Fibroblast of skin of right quadriceps (primary cell): ENCODE measurements at places on chromosomes 6 and 20.

- DNase-seq: peak; percentile 88
Observed at GRCh38 chr6:53593001-53593488, 48.1 kb upstream of the GCLC start.

- DNase-seq: peak; percentile 8
Observed at GRCh38 chr6:24858177-24858653, 59.5 kb upstream of the ARMH2 start.

GRCh38 chr6:55713436-55713835 lies 134.4 kb upstream of the HMGCLL1 start:
- DNase-seq: peak; percentile 3

DNA sequence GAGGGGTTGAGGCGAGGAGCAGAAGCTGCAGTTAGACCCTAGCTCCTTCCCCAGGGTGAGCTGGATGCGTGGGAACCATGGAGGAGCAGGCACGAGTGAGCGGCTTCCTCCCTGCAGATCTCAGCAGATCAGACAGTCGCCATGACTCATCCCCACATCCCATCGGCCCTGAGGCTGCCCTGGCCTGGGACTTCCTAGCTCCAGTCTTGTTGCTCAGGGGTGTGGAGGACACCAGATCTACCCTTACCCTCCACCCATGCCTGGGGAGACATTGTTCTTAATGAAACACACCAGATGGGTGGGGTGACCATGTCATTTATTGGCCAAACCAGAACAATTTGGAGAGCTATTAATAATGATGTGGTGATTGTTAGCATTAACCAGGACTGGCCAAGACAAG lies 36.3 kb upstream of the TGM2 start:
- DNase-seq: peak; percentile 73

GRCh38 chr20:33611106-33611505 lies 51.0 kb upstream of the C20orf144 start:
- no peak for DNase-seq
